ENCODE measurements at places on chromosomes 13 and 19. TPM values are rescaled to one million over a fixed set of nuclear protein-coding genes. Genes with fewer than 3 reads are reported as not detected.

Gene ZNF724
- 13.0 TPM for total RNA-seq

Gene NTF4
- total RNA-seq: not detected

Gene TYROBP
- not detected for total RNA-seq

Gene LGI4
- 0.37 TPM for total RNA-seq

DNA sequence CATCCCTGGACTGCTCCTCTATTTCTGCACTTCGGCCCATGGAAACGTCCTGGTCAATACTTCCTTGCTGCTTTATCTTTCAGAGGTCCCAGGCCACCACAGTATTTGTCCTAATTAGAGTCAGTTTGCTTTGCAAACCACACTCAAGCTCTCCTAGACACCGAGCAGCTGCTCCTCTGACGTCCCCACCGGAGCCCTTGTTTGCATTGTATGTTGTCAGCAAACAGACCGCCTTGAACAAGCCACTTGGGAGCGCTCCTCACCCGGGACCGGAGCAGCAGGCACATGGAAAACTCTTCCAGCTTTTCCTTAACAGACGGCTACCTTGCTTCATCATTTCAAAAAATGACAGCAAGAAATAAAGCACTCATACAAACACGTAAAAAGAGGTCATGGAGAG is 51.5 kb upstream of the GTF3A start:
- no peak for DNase-seq

DNA sequence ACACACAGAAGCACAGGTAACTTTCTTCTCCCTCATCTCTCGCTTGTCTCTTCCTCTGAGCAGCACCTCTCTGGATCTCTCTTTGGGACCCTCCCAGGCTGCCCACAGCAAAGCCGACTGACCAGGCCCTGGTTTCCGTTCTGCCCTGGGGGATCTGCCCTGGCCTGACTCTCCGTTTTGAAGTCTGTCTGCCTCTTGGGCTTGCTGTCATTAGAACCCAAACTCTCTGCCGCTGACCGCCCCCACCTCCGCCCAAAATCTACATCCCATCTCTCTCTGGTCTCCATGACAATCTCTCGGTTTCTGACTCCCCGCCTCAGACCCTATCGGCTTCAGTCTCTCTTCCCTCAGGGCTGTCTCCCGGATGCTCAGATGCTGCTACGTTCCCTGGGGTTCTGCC is 6.9 kb downstream of the KCNC3 start:
- no peak for DNase-seq

GRCh38 chr13:34349091-34349722 is 531.3 kb downstream of the RFC3 start:
- no peak for DNase-seq

DNA sequence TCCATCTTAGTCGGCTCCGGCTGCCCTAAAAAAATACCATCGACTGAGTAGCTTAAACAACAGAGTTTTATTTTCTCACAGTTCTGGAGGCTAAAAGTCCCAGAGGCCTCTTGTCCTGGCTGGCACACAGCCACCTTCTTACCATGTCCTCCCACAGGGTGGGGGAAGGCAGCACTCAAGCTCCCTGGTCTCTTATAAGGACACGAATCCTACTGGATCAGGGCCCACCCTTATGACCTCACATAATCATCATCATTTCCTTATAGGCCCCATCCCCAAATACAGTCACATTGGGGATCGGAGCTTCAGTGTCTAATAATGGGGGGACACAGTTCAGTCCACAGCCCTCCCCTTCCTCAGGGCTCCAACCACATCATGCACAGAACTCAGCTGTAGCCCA is 2.6 kb upstream of the TUBA3C start:
- no peak for DNase-seq

DNA sequence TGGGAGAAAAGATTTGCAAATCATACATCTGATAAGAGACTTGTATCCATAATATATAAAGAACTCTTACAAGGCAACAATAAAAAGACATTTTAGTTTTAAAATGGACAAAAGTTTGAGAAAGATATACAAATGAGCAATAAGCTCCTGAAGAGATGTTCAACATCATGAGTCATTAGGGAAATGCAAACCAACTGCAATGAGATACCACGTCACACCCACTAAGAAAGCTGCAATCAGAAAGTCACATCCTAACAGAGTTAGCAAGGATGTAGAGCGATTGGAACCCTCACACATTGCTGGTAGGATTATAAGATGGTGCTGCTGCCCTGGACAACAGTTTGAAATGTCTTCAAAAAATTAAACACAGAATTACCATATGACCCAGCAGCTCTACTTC is 50.3 kb downstream of the GSX1 start:
- no peak for DNase-seq

DNA sequence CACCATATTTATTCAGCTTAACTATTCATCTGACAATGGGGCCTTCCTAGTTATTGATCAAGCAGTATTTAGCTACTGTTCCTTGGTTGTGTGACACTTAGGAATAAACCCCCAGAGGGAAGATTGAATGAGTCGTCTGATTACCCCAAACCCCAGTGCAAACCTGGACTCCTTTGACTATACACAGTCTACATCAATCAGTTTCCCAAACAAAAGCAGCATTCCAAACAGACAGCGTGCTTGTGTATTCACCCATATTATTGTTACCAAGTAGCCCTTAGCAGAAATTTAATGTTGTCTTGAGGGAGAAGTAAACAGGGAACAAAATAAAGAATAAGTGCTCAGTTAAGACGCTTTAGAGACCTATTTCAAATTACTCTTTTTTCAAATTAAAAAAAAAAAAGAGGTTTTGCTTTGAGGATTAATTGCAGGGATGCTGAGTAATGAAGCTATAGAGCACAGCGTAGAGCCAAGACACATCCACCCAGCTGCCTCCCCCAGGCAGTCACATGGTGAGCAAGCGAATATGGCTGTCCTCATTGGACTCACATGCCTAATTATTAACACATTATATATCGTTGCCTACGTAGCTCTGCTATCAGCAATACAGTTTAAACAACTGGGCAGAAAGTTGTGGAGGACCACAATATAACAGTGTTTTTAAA is 14.7 kb upstream of the B3GLCT start:
- no peak for DNase-seq

DNA sequence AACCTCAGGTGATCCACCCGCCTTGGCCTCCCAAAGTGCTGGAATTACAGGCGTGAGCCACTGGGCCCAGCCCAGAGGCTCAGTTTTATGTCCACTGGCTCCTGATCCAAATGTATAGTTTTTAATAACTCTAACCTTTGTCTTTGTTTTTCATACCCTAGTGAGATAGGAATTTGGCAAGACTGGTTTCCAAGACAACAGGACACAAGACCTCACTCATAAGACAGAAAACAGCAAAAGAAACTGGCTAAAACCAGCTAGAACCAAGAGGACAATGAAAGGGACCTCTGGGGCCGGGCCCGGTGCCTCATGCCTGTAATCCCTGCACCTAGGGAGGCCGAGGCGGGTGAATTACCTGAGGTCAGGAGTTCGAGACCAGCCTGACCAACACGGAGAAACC is 27.6 kb downstream of the CPT1C start:
- no peak for DNase-seq
